ENCODE measurements at places on chromosomes 3 and 15.
A peak's percentile ranks its signal among the peaks of the same experiment; 100 is the strongest.

- peak; percentile 69 for DNase-seq
These were observed 28.5 kb downstream of the BTD start for GRCh38 chr3:15629860-15630597.

DNA sequence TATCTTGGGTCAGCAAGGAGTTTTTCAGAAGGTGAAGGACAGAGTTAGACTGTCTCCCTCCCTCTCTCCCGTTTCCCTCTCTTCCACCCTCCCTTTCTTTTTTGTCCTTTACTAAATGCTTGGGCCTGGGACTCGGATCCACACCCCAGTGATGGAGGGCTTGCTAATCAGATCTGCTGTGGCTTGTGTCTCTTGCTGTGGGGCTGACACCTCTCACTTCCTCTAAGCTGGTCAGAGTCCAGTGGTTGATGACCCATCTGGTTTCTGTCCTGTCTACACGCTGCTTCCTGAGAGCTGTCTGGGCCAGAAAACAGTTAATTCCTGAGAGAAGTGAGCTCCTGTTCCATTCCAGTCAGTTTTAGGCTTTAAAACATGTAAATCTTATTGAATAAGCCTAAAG is 849 bp downstream of the TRAK1 start:
- no peak for DNase-seq

- DNase-seq: peak; percentile 69
These were observed 83.6 kb upstream of the SPATA12 start for GRCh38 chr3:56976651-56977560.

DNA sequence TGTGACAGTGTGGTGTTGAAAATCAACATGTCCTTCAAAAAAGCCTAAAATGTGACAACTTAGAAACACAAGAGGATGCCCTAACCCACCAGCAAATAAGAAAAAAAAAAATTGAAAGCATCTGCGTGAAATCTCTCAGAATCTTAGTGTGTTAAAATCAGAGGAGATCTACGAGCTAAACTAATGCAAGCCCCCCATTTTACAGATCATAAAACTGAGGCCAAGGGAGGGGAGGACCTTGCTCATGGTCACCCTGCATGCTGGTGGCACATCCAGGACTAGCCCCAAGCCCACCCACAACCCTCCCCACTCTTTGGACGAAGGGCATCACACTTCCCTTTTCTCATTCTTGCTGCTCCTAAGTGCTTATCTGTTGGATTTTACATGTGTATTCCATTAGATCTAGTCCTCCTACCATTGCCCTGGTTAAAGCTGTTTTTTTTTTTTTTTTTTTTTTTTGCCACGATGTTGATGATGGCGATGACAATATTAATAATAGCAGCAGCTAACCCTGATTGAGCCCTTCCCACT is 29.1 kb upstream of the NOX5 start:
- DNase-seq: no peak

- DNase-seq: no peak
These were observed 108.0 kb upstream of the SMAD3 start for GRCh38 chr15:66957431-66957720.

GRCh38 chr3:21825684-21826083 is 74.7 kb upstream of the ZNF385D start:
- no peak for DNase-seq

- DNase-seq: no peak
These were observed 226.1 kb downstream of the PLCL2 start for GRCh38 chr3:17110660-17111396.

GRCh38 chr15:69792823-69793222 is 304.9 kb downstream of the TLE3 start:
- DNase-seq: no peak

GRCh38 chr3:50112462-50112861 is 23.7 kb downstream of the RBM5 start:
- no peak for DNase-seq

DNA sequence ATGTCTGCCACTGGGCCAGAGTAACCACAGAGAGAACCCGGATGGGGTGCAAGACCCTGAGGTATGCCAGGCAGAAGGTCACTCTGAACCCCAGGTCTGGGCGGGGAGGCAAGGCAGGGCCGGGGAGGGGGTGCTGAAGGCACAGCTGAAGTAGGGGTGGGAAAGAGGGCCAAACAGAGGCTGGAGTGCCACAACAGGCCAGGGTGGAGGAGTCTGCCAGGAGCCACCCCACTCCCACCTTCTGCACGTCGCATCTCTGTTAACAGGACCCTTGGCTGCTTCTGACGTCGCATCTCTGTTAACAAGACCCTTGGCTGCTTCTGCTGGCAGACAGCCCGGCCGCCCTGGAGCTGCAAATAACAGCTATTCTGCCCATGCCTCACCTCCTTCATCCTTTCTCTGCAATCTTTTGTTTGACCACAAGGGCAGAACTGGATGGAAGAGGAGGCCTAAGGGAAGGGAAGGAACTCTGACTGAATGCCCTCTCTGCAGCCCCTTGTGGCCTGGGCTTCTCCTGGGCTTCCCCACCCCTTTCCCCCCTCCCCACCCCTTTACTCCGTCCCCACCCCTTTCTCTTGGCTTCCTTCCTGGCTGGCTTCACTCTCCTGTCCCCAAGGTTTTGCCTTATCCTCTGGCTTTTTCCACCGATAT is 20.6 kb upstream of the FBLN2 start:
- DNase-seq: no peak

- no peak for DNase-seq
These were observed 31.9 kb upstream of the SMAD6 start for GRCh38 chr15:66670175-66670574.

- DNase-seq: no peak
These were observed 104.0 kb downstream of the ABHD5 start for GRCh38 chr3:43794776-43795175.

DNA sequence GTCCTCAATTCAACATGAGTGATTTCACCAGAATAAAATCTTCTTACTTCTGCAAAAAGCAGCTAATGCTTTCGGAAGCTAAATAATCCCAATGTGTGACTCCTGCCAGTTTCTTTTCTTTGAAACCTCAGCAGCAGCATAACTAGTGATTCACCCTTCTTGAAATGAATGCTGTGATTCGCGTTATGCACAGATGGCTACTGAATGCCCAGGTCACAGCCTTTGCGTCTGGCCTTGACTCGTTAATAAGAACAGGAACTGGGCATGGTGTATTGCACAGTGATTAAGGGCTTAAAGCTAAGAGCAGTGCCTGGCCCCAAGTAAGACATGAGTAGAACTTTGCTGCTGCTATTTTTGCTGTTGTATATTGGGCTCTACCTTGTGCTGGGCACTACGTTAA is 19.0 kb downstream of the CGNL1 start:
- no peak for DNase-seq

DNA sequence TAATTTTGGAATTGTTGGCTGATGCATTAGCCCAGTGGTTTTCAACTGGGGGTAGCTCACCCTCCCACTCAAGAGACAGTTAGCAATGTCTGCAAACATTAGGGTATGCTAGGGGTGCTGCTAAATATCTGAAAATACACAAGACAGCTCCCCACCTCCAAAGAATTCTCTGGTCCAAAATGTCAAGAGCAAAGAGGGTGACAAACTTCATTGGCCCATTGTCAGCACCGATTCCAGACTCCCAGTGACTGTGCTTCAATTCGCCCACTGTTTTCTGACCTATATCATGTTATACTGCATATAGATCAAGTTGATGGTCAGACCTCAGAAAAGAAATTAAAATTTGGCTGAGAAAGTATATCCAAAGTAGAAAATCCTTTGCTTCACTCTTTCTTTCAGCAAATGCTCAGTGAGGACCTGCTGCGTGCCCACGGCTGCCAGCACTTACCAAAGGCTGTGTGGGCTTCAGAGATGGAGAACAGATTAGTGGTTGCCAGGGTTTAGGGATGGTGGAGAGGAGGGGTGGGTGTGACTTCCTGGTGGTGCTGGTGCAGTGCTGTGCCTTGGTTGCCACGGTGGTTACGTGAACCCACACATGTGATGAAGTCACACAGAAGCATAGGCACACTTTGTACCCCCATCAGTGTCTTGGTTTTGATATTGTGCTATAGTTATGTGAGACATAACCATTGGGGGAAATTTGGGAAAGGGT is 204.0 kb downstream of the PLCL2 start:
- peak; percentile 30 for DNase-seq

GRCh38 chr3:44682182-44682896 is 30.1 kb upstream of the ZNF502 start:
- DNase-seq: no peak

DNA sequence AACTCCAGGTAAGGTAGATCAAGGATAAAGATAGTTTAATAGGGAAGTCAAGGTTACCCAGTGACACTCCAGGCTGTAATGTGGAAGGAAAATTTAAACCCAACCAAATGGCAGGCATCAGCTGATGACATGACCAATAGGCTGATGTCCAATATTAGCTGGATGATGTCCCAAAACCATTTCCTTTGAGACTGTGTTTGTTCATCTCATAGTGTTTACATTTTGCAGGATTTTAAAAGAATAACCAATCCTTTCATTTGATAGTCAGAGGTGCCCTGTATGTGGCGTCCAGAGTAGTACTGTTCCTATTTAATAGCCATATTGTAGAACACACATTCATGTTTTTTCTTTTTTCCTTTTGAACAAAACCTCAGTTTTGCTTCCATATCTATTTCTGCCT is 23.3 kb upstream of the TMEM158 start:
- no peak for DNase-seq

GRCh38 chr3:126994661-126995245 is 11.8 kb downstream of the PLXNA1 start:
- no peak for DNase-seq

DNA sequence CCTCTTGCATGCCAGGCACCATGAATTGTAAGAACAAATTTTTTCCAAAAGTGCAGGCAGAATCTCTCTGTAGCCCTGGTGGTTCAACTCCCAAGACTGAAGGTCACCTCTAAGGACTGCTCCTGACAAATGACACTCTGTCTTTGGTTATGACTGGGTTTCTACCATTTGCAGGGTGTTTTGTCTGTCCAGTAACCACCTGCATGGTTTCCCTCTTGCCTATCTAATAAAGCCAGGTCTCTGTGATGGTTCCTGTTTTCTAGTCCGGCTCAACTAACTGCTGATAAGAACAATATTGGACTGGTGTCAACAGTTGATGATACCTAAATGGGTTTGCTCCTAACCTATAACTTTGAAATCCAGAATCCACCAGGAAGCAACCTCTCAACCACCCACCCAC is 43.7 kb downstream of the ATP8B4 start:
- no peak for DNase-seq

- no peak for DNase-seq
These were observed 284.1 kb upstream of the NR2E3 start for GRCh38 chr15:71526060-71526820.

DNA sequence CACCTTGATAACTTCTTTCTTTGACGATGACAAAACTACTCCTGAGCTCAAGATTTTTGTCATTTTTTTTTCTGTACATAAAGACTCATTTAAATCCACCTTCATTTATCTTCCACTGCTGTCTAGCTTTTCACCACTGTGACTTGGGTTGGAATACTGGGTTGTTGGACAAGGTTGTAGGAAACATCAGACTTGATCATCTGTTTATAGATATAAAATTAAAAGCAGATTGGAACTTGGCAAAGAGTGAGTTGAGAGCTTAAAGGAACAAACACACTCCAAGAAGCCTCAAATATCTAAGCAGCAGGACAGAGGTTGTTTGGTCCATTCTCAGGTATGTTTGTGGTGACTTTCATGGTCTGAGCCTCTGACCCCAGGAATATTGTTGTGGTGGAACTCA is 141.7 kb upstream of the NDN start:
- no peak for DNase-seq

DNA sequence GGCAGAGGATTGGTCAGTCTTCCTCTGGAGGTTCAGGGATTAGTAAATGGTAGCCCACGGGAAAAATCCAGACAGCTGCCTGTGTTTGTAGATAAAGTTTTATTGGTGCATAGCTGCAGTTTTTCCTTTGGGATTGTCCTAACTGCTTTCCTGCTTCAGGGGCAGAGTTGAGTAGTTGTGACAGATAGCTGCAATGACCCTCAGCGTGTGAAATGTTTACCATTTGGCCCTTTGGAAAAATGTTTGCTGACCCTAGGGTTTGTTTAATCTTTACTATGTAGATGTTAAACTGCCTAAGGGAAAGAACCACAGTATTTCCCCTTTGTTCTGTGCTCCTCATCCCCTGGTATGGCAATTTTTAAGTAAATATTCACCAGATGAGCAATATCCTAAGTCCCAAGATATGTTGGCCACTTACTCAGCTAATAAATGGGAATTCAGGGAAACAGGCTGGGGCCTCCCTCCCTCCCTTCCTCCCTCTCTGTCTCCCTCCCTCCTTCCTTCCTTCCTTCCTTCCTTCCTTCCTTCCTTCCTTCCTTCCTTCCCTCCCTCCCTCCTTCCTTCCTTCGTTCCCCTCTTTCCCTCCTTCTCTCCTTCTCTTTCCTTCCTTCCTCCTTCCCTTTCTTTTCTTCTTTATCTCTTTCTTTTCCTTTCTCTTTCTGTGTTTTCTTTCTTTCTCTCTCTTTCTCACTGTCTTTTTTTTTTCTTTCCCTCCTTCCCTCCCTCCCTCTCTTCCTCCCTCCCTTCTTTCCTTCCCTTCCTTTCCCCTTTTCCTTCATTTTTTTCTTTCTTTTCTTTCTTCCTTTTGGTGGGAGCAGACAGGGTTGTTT is 234.6 kb upstream of the BHLHE40 start:
- no peak for DNase-seq

- no peak for DNase-seq
These were observed 9.2 kb downstream of the ZIC1 start for GRCh38 chr3:147418371-147418781.

DNA sequence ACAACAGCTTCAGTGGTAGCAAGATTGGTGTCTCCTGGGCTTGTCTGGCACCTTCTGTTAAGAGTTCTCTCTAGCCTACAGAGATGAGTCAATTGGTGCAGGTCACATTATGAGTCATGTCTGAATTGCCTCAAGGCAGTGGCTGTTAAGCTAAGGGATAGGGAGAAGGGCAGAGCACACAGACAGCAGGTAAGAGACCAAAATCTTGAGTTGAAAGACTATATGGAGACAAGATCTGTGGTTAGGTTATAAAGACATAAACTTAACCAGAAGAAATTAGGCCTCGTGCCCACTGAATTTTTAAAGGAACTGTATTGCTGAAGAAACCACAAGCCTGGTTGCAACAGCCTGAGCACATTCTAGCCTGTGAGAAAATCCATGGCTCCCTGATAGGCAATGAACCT is 19.2 kb upstream of the KPNA1 start:
- no peak for DNase-seq

DNA sequence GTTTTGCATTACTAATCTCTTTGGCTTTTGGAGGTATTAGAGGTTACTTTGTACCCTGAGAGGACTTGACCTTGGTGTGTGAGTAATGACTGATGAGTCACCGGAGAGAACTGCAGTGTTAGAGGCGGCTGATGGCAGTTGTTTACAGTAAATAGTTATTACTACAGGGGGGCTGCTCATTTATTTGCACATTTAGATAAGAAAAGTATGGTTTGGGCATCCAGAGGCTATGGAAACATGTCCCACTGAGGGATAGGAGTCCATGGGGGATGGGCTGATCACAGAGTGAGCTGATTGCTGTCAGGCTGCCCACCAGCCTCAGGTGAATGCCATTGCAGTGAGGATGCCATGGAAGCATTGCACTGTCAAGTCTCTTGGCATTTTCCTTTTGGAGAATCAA is 17.3 kb upstream of the STAC start:
- DNase-seq: no peak

DNA sequence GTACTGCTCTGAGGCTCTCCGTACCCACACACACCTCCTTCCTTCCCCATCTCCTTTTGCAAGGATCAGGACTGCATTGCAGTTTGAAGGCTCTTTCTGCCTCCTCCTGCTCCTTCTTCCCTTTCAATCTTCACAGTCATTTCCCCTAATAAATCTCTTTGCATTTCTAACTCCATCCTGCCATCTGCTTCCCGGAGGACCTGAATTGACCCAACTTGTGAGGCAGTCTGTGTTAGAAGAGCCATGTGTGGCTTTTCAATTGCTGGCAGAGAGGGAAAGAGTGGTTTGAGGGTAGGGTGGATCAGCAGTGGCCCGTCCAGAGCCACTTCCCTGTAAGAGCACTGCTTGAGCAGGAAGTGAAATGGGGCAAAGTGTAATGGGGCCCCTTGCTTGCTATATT is 35.8 kb downstream of the ANAPC13 start:
- DNase-seq: no peak

Measured in head of caudate nucleus (tissue), 42 donors.